ENCODE measurements at places on chromosomes 4 and X.

DNA sequence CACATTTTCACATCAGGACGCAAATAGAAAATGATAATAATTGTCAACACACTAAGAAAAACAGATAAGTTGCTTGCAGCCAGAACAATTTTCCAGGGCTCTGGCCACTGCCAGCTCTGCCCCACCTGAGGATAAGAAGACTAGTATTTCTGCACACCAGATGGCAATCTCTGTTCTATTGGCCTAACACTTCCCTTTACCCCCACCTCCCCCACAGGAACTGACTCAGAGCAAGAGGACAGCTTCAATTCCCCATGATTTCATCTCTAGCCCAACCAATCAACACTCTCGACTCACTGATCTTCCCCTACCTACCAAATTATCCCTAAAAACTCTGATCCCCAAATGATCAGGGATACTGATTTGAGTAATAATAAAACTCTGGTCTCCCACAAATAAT, 164.0 kb downstream of the SMARCA1 start:
- no peak for DNase-seq

DNA sequence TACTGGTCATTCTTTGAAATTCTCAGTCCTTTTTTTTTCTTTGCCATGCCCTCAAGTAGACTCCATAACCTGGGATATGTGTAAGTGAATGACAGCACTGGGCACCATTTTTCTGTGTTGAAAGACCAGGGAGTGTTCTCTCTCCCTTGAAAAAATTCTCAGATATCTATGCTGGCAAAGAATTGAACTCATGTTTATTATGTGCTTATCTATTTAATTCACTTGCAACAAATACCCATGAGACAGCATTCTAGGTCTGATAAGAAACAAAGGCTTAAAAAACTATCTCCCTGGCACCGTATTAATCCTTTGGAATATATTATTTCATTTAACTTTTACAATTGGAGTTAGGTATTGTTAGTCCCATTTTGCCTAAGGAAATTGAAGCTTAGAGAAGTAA, 36.7 kb downstream of the LARP7 start:
- no peak for DNase-seq

DNA sequence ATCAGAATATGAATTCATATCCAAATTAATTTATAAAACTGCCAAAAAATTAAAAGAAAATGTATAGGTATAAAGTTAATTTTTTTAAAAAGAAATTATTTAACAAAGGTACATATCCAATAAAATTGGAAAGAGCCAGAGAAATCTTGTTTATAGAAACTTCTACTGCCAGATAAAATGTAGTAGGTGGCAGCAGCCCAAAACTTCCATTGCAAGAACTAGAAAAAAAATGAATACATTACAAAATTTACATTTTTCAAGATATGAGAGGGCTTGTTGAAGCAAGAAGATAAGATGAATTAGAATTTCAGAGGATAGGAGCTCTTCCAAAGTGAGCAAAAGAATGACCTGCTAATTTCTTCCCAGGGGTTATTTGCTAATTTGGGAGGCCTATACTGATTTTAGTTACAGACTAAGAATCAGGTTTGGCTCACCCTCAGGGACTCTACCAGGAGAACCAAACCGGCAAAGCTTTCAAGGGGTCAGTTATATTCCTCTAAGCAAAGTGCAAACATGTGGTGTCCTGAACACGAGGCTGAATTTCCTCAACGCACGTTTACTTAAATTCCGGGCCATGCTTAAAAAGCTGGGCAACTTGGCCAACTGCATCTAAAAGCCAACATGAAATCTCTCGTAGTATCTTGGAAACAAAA, 17.5 kb downstream of the ANKRD50 start:
- DNase-seq = no peak

DNA sequence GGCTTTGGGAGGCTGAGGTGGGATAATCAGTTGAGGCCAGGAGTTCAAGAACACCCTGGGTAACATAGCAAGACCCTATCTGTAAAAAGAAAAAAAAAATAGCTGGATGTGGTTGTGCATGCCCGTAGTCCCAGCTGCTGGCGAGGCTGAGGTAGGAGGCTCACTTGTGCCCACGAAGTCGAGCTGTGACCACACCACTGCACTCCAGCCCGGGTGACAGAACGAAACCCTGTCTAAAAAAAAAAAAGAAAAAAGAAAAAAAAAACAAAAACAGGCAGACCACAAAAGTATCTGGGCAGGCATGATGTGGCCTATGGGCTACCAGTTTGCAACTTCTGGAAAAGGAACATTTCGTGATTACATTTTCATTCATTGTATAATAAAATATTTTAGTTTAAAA, 38.1 kb upstream of the RASGEF1B start:
- DNase-seq = no peak

DNA sequence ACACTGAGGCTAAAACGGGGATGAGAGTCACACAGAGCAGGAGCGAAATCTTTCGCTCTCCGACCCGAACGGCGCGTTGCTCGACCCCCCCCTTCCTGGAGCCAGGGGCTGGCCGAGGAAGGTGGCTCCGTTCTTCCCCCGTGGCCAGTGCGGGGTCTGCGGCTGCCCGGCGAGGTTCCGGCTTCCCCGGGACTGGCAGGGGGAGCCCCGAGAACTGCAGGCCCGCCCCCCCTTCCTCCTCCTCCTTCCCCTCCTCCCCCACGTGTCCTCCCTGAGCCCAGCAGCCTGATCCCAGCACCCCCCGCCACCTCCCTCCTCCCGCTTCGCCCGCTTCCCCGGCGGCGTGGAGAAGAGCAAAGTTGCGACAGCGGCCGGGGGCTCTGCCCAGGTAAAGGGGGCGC, 2.4 kb upstream of the BCORL1 start:
- DNase-seq = no peak

- DNase-seq = no peak
Measured at GRCh38 chr4:20529691-20530090, 170.6 kb upstream of the PACRGL start.

GRCh38 chr4:122695226-122695625, 37.3 kb upstream of the BBS12 start:
- no peak for DNase-seq

DNA sequence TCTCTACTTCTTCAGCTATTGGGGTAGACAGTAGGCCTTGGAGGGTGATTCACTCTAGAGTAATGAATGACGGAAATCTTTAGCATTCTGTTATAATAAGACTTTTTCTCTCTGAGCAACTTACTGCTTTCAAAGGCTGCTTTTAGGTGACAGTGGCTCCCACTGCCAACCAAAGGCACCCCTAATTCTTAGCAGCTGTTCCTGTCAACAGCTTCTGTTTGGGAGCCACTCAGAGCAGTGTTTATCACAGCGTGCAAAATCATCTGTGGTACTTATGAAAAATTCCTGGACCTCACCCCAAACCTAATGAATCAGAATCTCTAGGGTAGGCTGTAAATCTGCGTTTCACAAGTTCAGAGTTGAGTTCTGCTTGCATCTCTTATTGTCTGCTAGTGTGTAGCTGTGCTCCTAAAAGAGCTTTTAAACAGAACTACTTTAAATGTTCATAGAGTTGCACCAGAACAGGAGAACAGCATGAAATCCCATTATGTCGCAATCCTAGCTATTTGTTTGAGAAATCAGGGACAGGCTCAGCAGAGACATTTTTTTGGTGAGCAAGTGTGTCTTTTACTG, 52.8 kb upstream of the POU4F2 start:
- no peak for DNase-seq

GRCh38 chrX:31796624-31797023, 724.8 kb upstream of the FTHL17 start:
- DNase-seq = no peak

GRCh38 chr4:150106886-150107285, 28.6 kb downstream of the DCLK2 start:
- no peak for DNase-seq

Data from SW480 (cell line).